ENCODE measurements at places on chromosomes 12 and 14. TPM values are rescaled to one million over a fixed set of nuclear protein-coding genes. Genes with fewer than 3 reads are reported as not detected.

AKAP3 gene
- total RNA-seq = 1.3 TPM

NGB gene
- total RNA-seq = 0.11 TPM

TRPV4 gene
- total RNA-seq = 4.9 TPM

GRCh38 chr12:131825146-131825892 is 2.9 kb upstream of the MMP17 start:
- H3K27me3 ChIP-seq = no peaks in the 10 kb centered on the region
- no peak overlapping the region for H3K27ac ChIP-seq
- DNase-seq = peak; percentile 30
- no peaks in the 10 kb centered on the region for H3K36me3 ChIP-seq
- H3K4me3 ChIP-seq = no peak overlapping the region

GRCh38 chr12:10718279-10718821 is 4.8 kb downstream of the YBX3 start:
- no peak overlapping the region for H3K4me3 ChIP-seq
- no peaks in the 10 kb centered on the region for H3K27me3 ChIP-seq
- no peak overlapping the region for H3K27ac ChIP-seq
- H3K4me1 ChIP-seq = peaks cover 2% of the 10 kb centered on the region

DNA sequence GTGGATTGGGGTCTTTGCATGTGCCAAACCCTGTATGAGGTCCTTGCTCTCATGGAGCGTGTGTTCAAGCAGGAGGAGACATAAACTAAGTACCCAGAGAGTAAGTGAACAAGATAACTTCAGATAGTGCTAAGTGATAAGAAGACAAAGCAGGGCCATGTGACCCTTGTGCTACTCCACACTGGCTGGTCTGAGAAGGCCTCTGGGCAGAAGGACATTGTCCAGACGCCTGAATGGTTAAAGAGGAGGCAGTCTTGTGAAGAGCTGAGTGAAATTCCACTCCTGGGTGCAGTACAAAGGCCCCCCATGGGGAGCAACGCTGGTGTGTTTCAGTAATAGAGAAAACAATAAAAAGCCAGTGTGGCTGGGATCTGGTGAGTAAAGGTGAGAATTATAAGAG is 93.3 kb upstream of the RIC8B start:
- H3K4me3 ChIP-seq = no peak overlapping the region
- no peaks in the 10 kb centered on the region for H3K27me3 ChIP-seq
- H3K36me3 ChIP-seq = no peaks in the 10 kb centered on the region
- H3K27ac ChIP-seq = no peak overlapping the region
- H3K4me1 ChIP-seq = peaks cover 12% of the 10 kb centered on the region

GRCh38 chr12:122029620-122030423 is 8.1 kb downstream of the BCL7A start:
- no peak overlapping the region for H3K4me3 ChIP-seq
- no peak for DNase-seq
- no peaks in the 10 kb centered on the region for H3K4me1 ChIP-seq
- no peaks in the 10 kb centered on the region for H3K27me3 ChIP-seq

DNA sequence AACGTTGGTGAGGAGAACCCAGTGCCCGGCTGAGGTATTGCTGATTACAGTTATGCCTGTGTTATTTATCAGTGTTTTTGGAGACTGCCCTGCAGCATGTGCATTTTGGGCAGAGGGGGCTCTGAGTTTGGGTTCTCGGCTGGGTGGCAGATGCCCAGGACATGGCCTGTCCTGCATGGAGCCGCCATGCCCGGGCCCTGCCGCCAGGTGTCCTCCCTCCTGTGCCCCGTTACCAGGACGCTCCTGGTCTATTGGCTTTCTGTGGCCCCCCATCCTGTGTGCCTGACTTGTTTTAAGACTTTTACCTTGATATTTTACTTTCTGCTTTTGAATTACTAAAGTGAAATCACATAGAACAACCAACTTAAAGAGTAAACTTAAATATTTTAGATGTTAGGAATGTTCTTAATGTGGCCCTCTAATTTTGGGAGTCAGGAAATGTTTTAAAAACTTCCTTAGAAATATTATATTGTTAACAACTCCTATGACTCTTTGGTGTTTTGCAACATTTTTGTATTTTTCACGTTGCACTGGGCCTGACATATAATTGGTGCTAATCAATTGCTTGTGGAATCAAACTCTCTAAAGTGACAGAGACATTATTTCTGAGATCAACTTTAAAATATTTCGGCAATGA is 51.8 kb downstream of the PRIMA1 start:
- no peak overlapping the region for H3K27ac ChIP-seq
- peak; percentile 52 for DNase-seq
- H3K4me3 ChIP-seq = no peak overlapping the region
- no peaks in the 10 kb centered on the region for H3K27me3 ChIP-seq
- H3K36me3 ChIP-seq = peaks cover 2% of the 10 kb centered on the region
- no peaks in the 10 kb centered on the region for H3K4me1 ChIP-seq

All from H9 (cell line).